ENCODE measurements at places on chromosomes 16 and 17. TPM values are rescaled to one million over a fixed set of nuclear protein-coding genes. Genes with fewer than 3 reads are reported as not detected.
A peak's percentile ranks its signal among the peaks of the same experiment; 100 is the strongest.

The PTGES3L gene
- total RNA-seq = 5.5 TPM

DNA sequence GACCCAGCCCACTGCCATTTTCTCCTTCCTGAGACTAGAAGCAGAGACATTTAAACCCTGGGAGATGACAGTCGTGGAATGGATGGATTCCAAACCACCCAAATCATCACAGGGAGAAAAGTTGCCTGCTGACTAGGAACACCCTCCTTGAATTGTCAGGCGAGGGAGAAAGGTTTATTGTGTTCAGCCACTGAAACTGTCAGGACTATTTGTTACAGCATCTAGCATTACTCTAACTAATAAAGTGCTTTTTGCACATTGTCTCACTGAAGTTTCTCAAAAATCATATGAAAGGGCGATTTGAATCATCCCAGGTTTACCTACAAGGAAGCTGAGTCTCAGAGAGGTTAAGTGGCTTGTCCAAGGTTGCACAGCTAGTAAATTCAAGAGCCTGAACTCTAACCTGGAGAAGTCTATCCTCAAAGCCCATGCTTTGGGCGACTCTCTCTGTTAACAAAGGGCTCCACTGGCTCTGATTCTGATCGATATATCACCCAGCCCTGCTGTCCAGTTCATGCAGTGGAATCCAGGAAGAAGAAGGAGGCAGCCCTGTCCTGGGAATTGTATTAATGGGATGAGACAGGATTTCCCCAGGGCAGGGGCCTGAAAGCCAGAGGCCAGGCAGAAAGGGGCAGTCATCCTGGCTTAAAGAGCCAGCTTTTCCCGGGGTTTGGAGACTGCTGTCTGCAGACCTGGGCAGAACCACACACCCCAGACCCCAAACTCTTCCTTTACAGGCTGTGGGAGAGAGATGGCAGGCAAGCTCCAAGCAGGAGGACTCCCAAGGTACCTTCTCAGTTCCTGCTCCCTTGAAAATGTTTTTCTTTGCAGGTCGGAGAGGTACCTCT is 37.5 kb downstream of the IRX3 start:
- no peak for DNase-seq
- H3K27me3 ChIP-seq = no peaks in the 10 kb centered on the region
- no peak overlapping the region for H3K27ac ChIP-seq
- no peaks in the 10 kb centered on the region for H3K36me3 ChIP-seq
- H3K4me3 ChIP-seq = no peak overlapping the region

DNA sequence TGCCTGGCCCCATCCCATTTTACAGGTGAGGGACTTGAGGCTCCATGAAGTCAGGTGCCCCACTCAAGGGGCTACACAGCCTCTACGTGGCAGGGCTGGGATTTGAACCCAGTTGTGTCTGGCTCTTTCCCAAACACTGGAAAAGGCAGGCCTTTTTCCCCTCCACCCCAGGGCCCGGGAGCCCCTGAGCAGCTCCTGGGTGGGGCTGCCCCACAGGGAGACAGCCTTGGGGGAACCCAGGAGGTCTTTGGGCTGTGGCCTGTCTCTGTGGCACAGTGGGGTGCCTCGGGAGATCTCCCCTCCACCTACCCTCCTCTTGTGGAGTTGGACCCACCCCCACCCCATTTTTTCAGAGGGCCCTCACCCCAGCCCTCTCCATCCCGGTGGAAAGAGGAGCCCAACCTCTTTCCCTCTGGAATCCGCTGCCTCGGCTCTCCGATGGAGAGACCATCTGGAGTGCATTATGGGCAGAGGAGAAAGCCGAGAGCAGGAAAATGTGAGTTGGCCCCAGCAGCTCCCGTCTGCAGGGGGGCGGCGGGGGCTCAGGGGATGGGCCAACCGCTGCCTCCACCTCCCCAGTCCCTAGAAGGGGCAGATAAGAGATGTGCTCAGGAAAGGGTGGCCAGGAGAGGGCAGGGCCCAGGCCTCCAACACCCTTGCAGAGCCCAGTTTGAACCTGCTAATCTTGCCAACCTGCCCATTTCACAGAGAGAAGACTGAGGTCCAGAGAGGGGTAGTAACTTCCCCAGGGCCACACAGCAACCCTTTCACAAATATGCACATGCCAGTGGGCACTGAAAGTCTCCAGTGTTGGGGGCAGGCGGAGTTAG is 15.4 kb upstream of the TMEM92 start:
- H3K27ac ChIP-seq = no peak overlapping the region
- H3K4me1 ChIP-seq = no peaks in the 10 kb centered on the region
- H3K36me3 ChIP-seq = no peaks in the 10 kb centered on the region
- no peak overlapping the region for H3K4me3 ChIP-seq
- H3K27me3 ChIP-seq = peaks cover 23% of the 10 kb centered on the region

GRCh38 chr16:66603537-66604375 is 748 bp upstream of the CMTM3 start:
- 0 out of 2 replicates have a peak, but pooled peaks cover 2% of the 10 kb centered on the region for H3K36me3 ChIP-seq
- H3K4me1 ChIP-seq = peaks cover 5% of the 10 kb centered on the region
- no peaks in the 10 kb centered on the region for H3K27me3 ChIP-seq
- DNase-seq = peak; percentile 83
- peak overlapping the region; percentile 92 for H3K4me3 ChIP-seq

The GAST gene
- not detected for total RNA-seq

DNA sequence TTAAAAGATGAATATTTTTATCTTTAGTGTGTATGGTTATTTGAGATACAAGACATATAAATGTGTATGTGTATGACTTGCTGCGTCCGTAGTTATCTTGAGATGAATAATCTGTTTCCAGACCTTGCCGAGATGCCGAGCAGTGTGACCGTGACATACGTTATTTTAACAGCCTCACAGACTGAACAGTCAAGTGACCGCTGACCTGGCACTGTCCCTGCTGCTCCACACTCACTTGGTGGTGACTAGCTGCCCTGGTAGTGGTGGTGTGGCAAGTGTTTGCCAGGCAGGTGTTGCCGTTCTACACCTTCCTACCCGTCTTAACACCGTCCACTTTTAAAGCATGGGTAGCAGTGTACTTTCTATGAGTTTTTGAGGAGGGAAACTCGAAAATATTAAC is 5.0 kb downstream of the ZC3H18 start:
- DNase-seq = no peak
- peaks cover 3% of the 10 kb centered on the region for H3K4me1 ChIP-seq
- no peak overlapping the region for H3K4me3 ChIP-seq
- peaks cover 5% of the 10 kb centered on the region for H3K36me3 ChIP-seq

DNA sequence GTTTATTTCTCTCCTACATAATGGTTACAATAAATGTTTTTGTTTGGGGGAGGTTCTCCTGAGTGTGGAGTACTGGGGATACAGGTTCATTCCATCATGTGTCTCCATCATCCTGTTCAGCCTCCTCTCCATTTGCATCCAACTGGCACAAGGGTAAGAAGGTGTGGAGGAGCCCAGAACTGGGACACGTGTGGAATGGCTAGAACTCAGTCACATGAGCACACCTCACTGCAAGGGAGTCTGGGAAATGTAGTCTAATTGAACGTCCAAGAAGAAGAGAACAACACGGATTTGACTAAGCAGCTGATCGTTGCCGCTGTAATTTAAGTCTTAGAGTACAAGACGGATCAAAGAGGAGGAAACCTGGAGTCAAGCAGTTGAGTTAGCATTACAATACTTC is 6.1 kb downstream of the OR1A1 start:
- no peaks in the 10 kb centered on the region for H3K27me3 ChIP-seq
- H3K36me3 ChIP-seq = no peaks in the 10 kb centered on the region
- H3K4me1 ChIP-seq = no peaks in the 10 kb centered on the region
- no peak overlapping the region for H3K27ac ChIP-seq
- DNase-seq = no peak

The FOXN1 gene
- total RNA-seq = not detected

DNA sequence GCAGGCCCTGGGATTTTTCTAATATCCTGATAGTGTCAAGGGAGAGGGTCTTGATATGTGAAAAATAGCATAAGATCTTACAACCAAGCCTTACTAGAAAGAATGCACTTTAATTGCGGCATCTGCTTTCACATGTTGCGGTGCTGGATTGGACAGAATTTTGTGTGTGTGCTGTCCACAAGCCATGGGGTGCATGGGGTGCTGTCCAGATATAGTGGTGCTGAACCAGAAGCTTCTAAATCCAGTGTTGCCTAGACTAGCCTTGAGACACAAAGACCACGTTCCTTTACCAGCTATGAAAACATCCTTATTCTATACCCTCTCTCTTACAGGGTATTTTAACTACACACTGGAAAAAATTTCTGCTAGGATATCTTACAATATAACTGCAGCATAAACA is 244.0 kb downstream of the TMEM114 start:
- H3K27ac ChIP-seq = no peak overlapping the region
- H3K36me3 ChIP-seq = no peaks in the 10 kb centered on the region
- no peak overlapping the region for H3K4me3 ChIP-seq
- DNase-seq = peak; percentile 34
- no peaks in the 10 kb centered on the region for H3K4me1 ChIP-seq

The NACA2 gene
- not detected for total RNA-seq

DNA sequence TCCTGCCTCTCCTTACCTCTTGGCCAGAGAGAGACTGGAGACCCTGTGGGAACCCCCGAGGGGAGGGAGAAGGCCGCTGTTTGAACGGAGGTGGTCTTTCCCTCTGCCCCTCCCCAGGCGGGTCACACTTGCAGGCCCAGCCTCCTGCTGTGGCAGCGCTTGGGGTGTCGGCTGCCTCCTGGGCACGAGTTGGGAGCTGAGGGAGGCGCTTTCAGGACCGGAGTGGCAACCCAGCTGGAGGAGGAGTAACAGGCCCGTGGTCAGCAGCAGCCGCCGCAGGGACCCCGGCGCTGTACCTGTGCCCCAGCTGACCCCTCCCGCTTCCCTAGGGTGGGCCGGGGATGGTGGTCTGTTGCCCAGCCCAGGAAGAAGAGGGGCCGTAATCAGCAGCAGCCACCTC is 278.3 kb downstream of the SEC14L1 start:
- H3K36me3 ChIP-seq = peaks cover 11% of the 10 kb centered on the region
- no peak for DNase-seq
- no peak overlapping the region for H3K4me3 ChIP-seq
- H3K27ac ChIP-seq = no peak overlapping the region
- peaks cover 48% of the 10 kb centered on the region for H3K4me1 ChIP-seq

- DNase-seq = no peak
- no peaks in the 10 kb centered on the region for H3K27me3 ChIP-seq
- no peak overlapping the region for H3K27ac ChIP-seq
- H3K36me3 ChIP-seq = no peaks in the 10 kb centered on the region
Observed at GRCh38 chr16:84907575-84907974, 87.8 kb downstream of the CRISPLD2 start.

DNA sequence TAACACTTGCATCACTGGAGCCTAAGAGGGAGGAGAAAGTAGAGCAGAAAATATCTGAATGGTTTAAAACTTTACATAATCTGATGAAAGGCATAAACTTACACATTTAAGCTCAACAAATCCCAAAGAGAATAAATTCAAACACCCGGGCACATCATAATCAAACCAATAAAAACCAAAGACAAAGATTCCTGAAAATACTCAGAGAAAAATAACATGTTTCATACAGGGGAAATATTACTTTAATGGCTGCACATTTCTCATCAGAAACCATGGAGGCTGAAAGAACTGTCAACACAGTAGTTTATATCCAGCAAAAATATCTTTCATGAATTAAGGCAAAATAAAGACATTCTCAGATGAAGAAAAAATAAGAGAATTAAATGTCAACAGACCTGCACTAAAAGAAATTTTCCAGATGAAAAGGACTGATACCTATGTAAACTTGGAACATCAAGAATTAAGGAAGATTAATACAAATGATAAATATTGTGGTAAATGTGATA is 34.2 kb downstream of the C16orf87 start:
- no peak overlapping the region for H3K4me3 ChIP-seq
- H3K27me3 ChIP-seq = no peaks in the 10 kb centered on the region
- H3K27ac ChIP-seq = no peak overlapping the region
- no peak for DNase-seq
- peaks cover 6% of the 10 kb centered on the region for H3K36me3 ChIP-seq

DNA sequence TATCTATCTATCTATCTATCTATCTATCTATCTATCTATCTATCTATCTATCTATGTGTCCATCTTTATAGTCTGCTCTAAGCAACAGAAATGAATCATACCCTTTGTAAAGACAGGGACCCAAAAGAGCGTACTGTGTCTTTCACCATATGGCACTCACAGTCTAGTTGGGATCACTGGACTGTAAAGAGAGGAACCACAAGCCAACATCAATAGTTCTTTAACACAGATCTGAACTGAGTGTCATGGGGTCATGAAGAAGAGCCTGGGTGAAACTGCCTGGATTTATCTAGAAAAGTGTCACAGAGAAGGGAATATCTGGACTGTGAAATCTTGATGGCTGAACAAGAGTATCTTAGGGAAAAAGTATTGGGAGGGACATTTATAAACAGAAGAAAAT is 619.1 kb upstream of the SOX9 start:
- no peaks in the 10 kb centered on the region for H3K4me1 ChIP-seq
- no peak for DNase-seq
- H3K4me3 ChIP-seq = no peak overlapping the region

The GNG13 gene
- total RNA-seq = not detected
